ENCODE measurements at places on chromosomes 1 and 21.
A peak's percentile ranks its signal among the peaks of the same experiment; 100 is the strongest.

DNA sequence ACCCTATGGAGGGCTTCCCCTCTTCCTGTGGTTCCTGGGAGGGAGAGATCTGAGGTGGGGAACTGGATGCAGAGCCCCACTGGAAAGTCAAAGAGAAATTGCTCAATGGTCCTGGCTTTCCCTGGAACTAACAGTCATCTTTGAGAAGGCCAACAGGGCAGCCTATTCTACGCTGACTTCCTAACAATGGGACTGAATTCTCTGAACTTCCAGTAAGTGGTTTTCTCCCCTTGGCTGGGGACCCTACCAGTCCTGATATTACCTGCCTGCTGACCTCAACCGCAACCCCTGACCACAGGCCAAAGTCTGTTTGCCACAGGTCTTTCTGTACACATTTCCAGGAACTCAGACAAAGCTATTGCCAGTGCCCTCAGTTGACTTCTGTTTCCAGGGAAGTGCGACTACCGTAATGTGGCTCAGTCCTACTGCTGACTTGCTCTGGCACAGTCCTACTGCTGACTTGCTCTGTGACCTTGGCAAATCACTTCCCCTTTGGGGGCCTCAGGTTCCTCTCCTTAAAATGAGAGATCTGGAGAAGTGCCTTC, 55.3 kb downstream of the C8B start:
- no peaks in the 10 kb centered on the region for H3K4me1 ChIP-seq
- H3K27me3 ChIP-seq: peaks cover 2% of the 10 kb centered on the region
- H3K27ac ChIP-seq: no peak overlapping the region

DNA sequence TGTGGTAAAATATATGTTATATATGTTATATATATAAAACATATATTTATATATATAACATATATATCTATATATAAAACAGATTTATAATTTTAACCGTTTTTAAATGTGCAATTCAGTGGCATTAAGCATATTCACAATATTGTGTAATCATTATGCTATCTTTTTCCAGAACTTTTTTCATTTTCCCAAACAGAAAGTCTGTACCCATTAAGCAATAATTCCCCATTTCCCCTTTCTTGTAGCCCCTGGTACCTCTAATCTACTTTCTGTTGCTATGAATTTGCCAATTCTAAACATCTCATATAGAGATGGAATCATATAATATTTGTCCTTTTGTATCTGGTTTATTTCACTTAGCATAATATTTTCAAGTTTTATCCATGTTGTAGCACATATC, 10.7 kb upstream of the ARHGEF11 start:
- no peak overlapping the region for H3K4me3 ChIP-seq
- peaks cover 50% of the 10 kb centered on the region for H3K27me3 ChIP-seq
- no peaks in the 10 kb centered on the region for H3K36me3 ChIP-seq

GRCh38 chr1:179082999-179083335, 1.1 kb downstream of the TOR3A start:
- H3K27me3 ChIP-seq: no peaks in the 10 kb centered on the region
- DNase-seq: peak; percentile 31
- peaks cover 38% of the 10 kb centered on the region for H3K4me1 ChIP-seq
- peak overlapping the region; percentile 96 for H3K4me3 ChIP-seq
- H3K27ac ChIP-seq: peak overlapping the region; percentile 95
- peaks cover 17% of the 10 kb centered on the region for H3K36me3 ChIP-seq

DNA sequence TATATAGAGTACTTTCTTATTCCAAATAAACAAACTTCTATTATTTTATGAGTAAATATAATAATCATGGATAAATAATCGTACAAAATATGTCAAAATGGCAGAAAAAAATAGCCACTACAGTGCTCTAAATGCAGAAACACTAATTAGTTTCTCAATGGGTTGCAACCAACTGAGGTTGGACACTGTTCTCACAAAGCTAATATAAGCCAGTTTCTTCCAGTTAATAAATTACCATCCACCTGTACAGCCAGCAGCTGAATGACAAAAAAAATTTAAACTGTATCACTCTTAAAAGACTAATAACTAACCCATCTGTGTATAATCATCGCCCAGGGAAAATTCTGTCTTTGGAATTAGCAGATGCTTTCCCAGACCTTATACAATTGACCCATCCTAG, 36.9 kb downstream of the GDAP2 start:
- H3K27ac ChIP-seq: no peak overlapping the region
- no peak for DNase-seq
- no peak overlapping the region for H3K4me3 ChIP-seq
- peaks cover 1% of the 10 kb centered on the region for H3K4me1 ChIP-seq
- H3K27me3 ChIP-seq: no peaks in the 10 kb centered on the region

GRCh38 chr1:236765831-236766230, 29.3 kb upstream of the MTR start:
- no peak for DNase-seq
- peaks cover 14% of the 10 kb centered on the region for H3K27me3 ChIP-seq
- H3K36me3 ChIP-seq: no peaks in the 10 kb centered on the region
- H3K27ac ChIP-seq: no peak overlapping the region

DNA sequence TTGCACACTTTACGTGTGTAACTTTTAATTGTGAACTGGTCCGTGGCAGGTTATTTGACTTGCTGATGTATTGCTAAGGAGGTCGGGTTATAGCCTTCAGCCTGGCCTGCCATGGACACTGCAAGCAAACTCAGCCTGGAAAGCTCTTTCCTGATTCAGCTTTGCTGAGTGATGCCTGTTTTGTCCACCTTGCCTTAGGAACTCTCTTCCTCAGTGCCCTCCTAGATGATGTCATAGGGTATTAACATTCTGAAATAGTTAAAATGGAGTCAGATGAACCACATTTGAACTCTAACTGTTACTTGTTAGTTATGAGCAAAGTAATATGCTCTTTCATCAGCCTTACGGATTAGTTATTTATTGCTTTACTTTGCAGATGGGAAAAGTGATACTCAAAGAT, 446.0 kb downstream of the PCP4 start:
- no peaks in the 10 kb centered on the region for H3K36me3 ChIP-seq
- no peaks in the 10 kb centered on the region for H3K4me1 ChIP-seq
- H3K27me3 ChIP-seq: no peaks in the 10 kb centered on the region
- no peak overlapping the region for H3K27ac ChIP-seq

- H3K36me3 ChIP-seq: no peaks in the 10 kb centered on the region
- DNase-seq: no peak
- H3K4me3 ChIP-seq: no peak overlapping the region
- no peaks in the 10 kb centered on the region for H3K4me1 ChIP-seq
Measured at GRCh38 chr1:10637400-10637799, 159.0 kb downstream of the CASZ1 start.

- no peaks in the 10 kb centered on the region for H3K36me3 ChIP-seq
- no peaks in the 10 kb centered on the region for H3K27me3 ChIP-seq
- H3K4me3 ChIP-seq: no peak overlapping the region
- H3K4me1 ChIP-seq: no peaks in the 10 kb centered on the region
Measured at GRCh38 chr1:218565377-218565776, 220.2 kb downstream of the TGFB2 start.

- DNase-seq: no peak
- H3K4me1 ChIP-seq: peaks cover 40% of the 10 kb centered on the region
- H3K27me3 ChIP-seq: no peaks in the 10 kb centered on the region
- peaks cover 53% of the 10 kb centered on the region for H3K36me3 ChIP-seq
- H3K27ac ChIP-seq: peak overlapping the region; percentile 56
- H3K4me3 ChIP-seq: no peak overlapping the region
Measured at GRCh38 chr1:205600085-205600484, 31.7 kb downstream of the ELK4 start.

GRCh38 chr1:212565079-212565478, 43.5 kb upstream of the ATF3 start:
- no peak for DNase-seq
- no peak overlapping the region for H3K27ac ChIP-seq
- H3K4me1 ChIP-seq: peaks cover 27% of the 10 kb centered on the region
- H3K27me3 ChIP-seq: peaks cover 13% of the 10 kb centered on the region
- H3K4me3 ChIP-seq: no peak overlapping the region

DNA sequence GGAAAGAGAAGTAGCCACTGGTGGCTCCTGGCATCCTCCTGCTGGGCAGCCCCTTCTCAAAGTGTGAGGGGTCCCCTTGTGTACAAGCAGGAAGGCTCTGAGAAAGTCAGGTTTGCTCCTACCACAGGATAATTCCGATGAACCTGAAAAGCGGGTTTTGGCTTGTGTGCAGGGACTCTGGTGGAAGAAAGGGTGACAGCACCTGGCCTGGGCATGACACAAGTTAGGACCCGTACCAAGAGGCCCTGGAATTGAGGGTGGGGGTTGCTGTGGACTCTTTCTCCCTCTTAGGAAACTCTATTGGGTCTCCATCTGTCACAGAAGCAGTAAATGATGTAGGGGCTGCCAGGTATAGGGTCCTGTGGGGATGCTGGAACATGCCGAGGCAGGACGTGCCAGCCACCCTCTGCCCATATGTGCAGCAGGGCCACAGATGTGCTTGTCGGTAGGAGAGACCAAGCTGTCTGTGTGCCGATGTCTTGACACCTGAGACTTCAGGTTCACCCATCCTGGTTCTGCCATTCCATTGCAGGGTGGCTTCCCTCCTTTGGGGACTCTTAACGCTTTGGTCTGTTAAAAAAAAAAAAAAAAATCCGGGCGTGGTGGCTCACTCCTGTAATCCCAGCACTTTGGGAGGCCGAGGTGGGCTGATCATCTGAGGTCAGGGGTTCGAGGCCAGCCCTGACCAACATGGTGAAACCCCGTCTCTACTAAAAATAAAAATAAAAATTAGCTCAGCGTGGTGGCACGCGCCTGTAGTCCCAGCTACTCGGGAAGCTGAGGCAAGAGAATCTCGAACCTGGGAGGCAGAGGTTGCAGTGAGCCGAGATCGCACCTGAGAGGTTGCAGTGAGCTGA, 9.8 kb downstream of the C1orf35 start:
- peaks cover 79% of the 10 kb centered on the region for H3K36me3 ChIP-seq
- DNase-seq: no peak
- no peak overlapping the region for H3K27ac ChIP-seq
- peaks cover 46% of the 10 kb centered on the region for H3K4me1 ChIP-seq
- H3K4me3 ChIP-seq: no peak overlapping the region

DNA sequence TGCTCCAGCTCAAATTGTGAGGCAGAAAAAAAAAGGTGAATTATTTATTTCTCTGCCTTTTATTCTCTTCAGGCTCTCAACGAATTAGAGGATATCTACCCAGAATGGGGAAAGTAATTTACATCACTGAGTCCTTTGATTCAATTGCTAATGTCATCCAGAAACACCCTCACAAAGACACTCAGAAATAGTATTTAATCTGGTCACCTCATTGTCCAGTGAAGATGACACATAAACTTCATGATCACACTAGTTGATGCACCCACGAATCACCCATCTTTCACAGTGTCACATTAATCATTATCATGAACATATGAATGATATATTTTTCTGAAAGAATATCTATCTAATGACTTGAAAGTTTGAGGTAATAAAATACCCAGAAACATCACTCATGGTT, 868.5 kb downstream of the BRINP3 start:
- DNase-seq: no peak
- H3K36me3 ChIP-seq: no peaks in the 10 kb centered on the region
- no peaks in the 10 kb centered on the region for H3K4me1 ChIP-seq
- H3K4me3 ChIP-seq: no peak overlapping the region

- no peak overlapping the region for H3K4me3 ChIP-seq
- no peak for DNase-seq
- H3K36me3 ChIP-seq: no peaks in the 10 kb centered on the region
- H3K4me1 ChIP-seq: peaks cover 25% of the 10 kb centered on the region
- no peak overlapping the region for H3K27ac ChIP-seq
Measured at GRCh38 chr21:32917362-32918135, 108.2 kb upstream of the OLIG2 start.

DNA sequence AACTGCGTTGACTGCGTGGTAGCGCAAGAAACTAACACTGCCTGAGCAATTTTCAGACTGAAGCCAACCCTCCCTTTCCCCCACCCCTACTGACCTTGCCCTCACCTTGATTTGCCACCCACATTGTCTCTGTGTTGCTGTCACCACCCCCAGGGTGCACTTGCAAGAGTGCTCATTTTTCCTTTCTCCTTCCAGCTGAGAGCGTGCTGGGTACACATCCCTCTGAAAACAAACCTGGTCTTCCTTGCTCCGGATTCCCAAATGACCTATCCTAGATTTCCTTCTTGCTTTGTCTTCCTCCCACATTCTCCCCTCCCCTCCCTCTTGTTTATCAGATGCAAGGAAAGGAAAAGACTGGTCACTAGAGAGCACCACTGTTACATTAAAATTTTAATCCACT, 24.2 kb downstream of the MPZ start:
- no peaks in the 10 kb centered on the region for H3K4me1 ChIP-seq
- no peaks in the 10 kb centered on the region for H3K36me3 ChIP-seq
- peaks cover 11% of the 10 kb centered on the region for H3K27me3 ChIP-seq
- peak overlapping the region; percentile 60 for H3K27ac ChIP-seq
- DNase-seq: no peak

DNA sequence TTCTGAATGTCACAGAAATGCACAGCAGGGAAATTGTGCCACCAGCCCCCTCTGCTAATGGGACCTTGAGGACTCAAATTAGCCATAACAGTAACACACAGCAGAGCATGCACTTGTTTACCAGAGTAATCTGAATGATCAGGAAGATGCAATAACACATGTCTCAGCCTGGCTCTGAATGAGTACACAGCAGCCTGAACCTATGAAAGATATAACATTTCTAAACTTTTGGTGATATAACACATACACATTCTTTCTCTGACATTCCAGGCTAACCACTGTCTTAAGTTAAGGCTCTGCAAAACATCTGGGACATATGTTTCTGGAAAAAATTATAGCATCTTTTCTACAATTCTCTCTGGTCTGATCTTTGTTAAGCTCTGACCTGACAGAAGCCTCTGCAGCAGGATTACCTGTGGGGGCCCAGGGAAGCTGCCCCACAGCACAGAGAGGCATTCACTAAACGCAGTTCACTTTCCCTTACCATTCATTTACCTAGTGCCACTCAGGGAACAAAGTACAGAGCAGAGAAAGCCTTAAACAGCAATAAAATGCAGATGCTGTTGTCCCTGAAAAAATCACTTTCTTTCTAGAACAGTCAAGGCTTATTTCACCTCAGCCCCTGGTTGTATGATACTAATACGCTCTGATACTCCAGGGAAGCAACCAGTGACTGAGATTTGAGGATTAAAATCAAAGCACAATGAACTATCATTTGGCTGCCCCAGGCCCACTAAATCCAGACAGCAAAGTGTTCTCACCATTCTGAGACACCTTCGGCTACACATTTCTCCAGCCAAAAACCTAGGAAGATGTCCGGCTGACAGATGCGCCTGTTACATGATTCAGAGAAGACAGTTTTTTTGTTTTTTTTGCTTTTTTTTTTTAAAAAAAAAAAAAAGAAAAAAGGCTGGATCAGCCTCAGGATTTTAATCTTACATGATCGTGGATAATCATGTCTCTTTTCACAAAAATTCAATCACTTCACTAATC, 54.0 kb upstream of the CNN3 start:
- DNase-seq: no peak
- H3K27me3 ChIP-seq: no peaks in the 10 kb centered on the region
- H3K4me3 ChIP-seq: no peak overlapping the region
- H3K27ac ChIP-seq: no peak overlapping the region
- H3K36me3 ChIP-seq: no peaks in the 10 kb centered on the region

DNA sequence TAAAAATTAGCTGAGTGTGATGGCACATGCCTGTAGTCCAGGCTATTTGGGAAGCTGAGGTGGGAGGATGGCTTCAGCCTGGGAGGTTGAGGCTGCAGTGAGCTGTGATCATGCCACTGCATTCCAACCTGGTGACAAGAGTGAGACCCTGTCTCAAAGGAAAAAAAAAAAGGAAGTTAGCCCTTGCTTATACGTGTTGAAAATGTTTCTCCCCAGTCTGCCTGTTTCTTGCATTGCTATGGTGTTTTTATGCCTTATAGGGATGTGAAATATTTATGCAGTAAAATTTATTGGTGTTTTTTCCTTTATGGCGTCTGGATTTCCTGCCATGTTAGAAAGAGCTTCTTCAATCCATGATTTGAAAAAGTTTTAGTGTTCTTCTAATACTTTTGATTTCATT, 3.6 kb upstream of the RERE start:
- DNase-seq: no peak
- peaks cover 2% of the 10 kb centered on the region for H3K36me3 ChIP-seq
- no peak overlapping the region for H3K4me3 ChIP-seq
- peaks cover 18% of the 10 kb centered on the region for H3K27me3 ChIP-seq
